ENCODE measurements at places on chromosomes 4 and X. TPM values are rescaled to one million over a fixed set of nuclear protein-coding genes. Genes with fewer than 3 reads are reported as not detected.

DNA sequence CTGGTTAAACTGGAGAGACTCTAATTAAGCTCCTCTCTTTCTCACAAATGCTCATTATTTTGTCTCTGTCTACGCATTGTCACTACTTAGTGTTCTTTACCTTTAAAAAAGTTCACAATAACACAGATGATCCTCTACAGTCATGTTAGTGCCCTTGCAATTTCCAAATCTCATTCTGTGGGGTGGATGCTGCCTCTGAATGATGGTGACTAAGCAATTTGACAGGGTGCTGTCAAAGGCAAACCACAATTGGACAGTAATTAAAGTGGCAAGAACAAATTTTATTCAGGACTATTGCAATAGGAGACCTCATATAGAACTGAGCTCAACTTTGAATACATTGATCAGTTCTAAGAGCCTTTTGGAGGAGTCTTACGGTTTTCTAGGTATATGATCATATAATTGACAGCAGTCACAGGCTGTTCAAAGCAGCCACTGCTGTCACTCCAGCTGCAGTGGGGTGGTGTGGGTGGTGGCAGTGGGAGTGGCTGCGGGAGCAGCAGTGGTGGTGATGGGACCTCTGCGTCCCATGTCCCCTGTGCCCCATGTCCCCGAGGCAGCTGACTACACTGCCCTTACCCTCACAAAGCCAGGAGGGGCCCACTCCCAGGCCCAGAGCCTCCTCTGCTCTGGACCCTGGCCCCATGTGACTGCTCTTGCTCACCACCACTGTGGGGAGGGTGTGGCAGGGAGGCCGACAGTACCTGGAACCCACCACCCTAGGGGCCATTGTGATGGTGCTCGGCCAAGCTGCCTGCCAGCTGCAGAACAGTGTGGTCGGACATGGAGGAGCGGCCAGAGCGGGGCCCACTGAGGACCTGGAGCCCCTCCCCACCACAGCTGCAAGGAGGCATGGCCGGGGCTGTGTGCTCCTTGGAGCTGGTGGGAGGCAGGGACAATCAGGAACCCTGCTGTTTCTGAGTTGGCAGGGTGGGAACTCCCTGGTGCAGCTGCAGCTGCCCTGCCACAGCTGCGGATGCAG, 30.4 kb upstream of the PAGE1 start:
- no peak for DNase-seq

DNA sequence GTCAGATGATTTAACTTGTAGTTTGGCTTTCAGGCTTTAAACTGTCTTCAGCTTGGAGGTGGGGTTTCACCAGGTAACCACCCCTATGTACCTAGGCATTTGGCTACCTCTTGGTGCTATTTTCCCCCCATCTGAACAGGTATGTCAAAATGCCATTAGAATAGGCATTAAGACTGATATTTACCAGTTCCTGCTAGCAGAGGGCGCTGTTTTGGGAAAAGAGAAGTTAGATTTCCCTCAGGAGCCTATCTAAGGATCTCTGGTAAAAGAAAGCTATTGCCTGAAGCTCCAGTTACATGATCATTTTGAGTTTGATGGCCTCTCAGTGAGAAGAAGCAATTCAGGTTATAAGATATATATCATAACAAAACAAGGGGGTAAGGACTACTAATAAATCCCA, 879.1 kb downstream of the SH3BGRL start:
- no peak for DNase-seq

- DNase-seq: peak; percentile 7
Observed at GRCh38 chrX:45850197-45850774, 649.6 kb upstream of the DIPK2B start.

DNA sequence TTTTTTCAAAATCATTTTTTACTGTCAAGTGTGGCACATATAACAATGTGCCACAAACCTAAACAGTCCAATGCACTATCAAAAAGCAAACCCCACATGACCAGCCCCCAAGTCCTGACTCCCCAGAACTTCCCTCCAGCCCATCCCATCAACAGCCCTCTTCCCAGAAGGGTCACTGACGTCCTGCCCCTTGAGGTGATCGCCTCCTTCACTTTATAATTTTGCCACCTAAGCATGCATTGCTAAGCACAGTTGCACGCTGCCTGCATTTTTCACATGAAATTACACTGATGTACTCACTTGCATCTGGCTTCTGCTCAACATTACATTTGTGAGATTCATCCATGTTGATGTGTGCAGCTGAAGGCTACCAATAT, 42.5 kb downstream of the HTRA3 start:
- no peak for DNase-seq

DNA sequence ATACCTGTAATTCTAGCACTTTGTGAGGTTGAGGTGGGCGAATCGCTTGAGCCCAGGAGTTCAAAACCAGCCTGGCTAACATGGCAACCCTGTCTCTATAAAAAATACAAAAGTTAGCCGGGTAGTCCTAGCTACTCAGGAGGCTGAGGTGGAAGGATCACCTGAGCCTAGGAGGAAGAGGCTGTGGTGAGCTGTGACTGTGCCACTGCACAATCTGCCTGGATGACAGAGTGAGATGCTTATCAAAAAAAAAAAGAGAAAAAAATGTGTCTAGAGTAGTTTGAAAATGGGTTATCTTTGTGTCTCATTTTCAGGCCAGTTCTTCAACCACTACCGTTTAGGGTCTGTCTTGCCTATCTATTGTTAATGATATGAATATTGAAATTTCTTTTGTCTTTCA, 98.1 kb downstream of the EGF start:
- DNase-seq: no peak

Gene ANKRD50
- polyA plus RNA-seq: 43.9 TPM

Gene PARM1
- 60.8 TPM for polyA plus RNA-seq

Gene SULT1B1
- 1.4 TPM for polyA plus RNA-seq

Gene IL13RA2
- 1.7 TPM for polyA plus RNA-seq

All from right renal pelvis (tissue), 4 donors.